Breast epithelium (tissue), 4 donors: ENCODE measurements at places on chromosomes 4 and X.

- DNase-seq, result no peak
Measured at GRCh38 chr4:38979511-38980230, 52.5 kb downstream of the TMEM156 start.

DNA sequence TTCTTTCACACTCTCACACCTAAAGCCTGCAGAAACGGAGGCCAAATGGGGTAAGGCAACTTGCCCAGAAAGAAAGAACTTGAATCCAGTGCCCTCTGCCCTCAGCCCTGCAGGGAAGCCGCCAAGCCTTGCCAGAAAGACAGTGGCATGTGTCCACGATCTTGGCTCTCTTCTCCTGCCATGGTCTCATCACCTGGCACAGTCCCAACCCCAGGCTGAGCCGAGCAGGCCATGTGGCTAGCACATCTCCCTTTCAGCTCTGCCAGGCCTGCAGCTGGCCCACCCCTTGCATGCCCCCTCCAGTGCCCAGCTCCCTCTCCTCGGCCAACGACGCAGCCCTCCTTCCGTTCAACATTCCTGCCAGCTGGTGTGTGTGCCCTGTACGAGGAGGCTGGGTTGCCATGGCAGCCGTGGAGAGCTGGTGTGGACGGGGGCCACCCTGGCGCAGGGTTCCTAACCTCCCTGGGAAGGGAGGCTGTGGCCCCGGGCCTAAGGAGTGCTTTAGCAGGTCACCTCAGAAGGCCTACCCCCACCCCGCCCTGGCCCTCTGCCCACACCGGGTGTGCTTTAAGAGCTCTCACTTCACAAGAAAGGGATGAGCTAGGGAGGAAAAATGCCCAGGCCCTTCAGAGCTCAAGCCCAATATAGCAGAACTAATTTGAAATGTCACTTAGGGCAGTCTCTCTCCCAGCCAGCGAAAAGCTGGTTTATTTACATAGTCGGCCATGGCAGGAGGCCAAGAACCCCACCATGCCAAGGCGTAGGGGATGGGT is 73.0 kb upstream of the PJA1 start:
- no peak for DNase-seq

- DNase-seq, result no peak
Measured at GRCh38 chr4:146211440-146211839, 2.9 kb upstream of the REELD1 start.

DNA sequence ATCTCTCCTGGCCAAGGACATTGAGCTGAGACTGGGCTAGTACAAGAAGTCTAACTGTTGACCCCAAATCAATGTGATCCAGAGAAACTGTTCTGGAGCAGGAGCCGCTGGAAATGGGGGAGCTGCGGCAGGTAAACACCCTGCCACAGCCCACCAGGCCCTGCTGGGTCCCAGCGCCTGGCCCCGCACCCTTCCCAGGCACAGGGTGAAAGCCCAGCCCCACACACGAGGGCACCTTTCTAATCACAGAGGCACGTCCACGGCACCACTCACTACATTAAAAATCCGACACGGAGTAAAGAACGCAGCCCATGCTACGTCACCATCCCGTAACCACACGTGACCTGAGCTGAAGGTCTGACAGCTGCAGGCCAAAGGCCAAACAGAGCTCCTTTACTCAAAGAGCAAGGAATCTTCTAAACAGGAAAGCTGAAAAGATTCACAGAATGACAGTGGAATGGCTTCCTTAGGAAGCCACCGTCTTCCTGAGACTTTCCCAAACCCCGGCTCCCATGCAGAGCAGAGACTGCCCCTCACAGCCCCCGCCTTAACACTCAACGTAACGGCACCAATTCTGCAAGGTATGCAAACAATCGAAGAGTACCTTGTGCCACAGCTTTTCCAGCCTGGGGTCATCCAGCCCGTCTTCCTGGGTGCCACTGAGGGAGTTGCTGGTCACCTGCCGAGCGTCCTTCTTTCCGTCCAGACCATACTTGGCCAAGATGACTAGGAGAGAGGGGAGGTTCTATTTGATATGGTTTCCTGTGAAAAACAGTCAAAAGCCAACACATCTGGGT is 12.6 kb downstream of the LRPAP1 start:
- no peak for DNase-seq

DNA sequence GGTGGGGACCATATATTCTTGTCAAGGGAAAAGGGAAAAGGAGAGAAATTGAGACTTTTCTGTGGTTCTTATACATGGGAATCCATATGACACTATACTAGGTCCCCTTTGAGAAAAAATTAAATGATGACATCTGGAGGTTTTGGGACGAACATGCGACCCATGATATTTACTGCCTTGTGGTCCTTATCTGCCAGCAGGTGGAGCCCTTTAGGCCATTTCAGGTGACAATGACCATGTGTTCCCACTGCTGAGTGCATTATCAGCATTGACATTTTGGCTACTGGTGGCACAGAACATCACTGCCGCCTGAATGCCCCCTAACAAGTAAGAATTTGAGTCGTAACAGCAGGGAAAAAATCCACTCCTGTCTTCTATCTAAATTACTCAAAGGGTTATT is 843.4 kb downstream of the FSTL5 start:
- DNase-seq, result no peak

DNA sequence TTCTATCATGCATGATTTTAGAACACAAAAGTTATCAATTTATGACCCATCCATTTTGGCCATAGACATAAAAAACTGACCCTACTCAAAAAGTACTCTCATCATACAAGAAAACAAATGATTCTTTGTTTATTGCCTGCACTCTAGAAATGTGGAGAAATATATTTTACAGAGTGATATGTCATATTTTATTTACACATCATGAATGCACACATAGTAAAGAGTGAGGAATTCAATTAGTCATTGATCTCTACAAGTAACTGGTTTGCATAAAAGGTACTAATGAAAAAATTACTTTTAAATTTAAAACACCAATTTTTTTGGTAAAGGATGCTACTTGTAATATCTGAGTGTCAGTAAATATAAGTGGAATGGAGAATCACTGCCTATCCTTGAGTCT is 242.5 kb upstream of the FAT4 start:
- no peak for DNase-seq

- no peak for DNase-seq
Measured at GRCh38 chr4:91127192-91127591, 1000.0 kb downstream of the CCSER1 start.

- DNase-seq, result no peak
Measured at GRCh38 chrX:129663171-129663570, 8.4 kb upstream of the APLN start.

DNA sequence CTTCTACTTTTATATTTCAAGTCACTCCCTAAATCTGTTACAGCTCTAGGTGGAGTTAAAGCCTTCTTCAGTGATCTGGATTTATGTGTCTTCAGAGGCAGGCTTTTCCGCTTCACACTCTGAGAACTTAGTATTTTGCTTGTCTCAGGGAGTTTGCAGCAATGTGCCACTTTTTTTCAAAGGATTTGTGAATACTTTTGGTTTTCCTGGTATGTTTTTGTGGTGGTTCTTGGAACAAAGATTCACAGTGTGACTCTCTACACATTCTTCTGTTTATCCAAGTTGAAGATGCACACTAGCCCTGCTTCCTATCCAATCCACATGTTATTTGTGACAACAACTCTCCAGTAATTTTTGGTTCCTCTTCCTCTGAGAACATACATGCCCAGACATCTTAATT is 1253.7 kb downstream of the TECRL start:
- DNase-seq, result no peak

DNA sequence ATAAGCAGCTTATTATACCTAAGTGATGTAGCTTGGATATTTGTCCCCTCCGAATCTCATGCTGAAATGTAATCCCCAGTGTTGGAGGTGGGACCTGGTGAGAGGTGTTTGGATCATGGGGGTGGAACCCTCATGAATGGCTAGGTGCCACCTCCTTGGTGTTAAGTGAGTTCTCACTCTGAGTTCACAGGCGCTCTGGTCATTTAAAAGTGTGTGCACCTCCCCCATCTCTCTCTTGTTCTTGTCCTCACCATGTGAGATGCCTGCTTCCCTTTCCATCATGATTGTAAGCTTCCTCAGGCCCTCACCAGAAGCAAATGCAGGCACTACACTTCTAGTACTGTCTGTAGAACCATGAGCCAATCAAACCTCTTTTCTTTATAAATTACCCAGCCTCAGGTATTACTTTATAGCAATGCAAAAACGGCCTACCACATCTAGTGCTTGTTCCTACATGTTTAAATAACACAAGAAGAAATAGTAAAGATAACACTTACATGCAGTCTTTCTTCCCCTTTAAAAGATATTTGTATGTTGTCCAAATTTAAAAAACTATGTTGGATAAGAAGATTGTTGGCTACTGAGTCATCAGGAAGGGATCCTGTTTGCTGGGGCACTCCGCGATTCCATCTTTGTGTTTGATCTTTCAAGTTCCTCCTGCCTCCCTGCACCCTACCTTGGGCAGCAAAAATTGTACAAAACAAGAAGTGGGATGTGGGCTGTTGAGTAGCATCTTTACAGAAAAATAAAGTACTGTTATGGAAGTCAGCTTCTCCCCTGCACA is 29.7 kb downstream of the PPP1R2C start:
- DNase-seq, result no peak

DNA sequence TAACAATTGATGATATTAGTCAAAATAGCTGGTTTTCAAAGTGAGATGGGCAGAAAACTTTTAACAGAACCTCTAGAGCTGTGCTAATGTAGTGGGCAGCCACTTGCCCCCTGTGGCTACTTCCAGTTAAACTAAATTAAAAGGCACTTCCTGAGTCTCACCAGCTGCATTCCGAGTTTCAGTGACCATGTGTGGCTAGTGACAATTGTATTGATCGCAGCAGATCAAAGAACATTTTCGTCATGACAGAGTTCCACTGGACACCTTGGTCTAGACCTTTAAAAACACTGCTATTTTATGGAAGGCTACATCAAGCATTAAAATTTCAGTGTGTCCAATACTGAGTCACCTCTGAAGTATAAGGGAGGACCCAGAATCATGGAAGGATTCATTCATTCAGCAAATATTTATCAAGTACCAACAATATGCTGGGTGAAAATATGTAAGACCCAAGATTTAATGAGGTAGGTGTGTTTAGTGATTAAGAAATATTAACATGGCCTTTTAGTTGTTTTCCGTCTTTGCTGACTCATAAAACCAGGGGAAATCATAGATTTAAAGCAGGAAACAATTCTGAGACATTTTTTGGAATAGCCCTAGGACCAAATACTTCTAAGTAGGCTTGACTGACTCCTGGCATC is 5.1 kb upstream of the FAT1 start:
- DNase-seq, result no peak

GRCh38 chrX:135295944-135296305 is 13.4 kb upstream of the ETDC start:
- no peak for DNase-seq

- DNase-seq, result no peak
Measured at GRCh38 chrX:124215786-124216185, 116.7 kb upstream of the TEX13D start.

DNA sequence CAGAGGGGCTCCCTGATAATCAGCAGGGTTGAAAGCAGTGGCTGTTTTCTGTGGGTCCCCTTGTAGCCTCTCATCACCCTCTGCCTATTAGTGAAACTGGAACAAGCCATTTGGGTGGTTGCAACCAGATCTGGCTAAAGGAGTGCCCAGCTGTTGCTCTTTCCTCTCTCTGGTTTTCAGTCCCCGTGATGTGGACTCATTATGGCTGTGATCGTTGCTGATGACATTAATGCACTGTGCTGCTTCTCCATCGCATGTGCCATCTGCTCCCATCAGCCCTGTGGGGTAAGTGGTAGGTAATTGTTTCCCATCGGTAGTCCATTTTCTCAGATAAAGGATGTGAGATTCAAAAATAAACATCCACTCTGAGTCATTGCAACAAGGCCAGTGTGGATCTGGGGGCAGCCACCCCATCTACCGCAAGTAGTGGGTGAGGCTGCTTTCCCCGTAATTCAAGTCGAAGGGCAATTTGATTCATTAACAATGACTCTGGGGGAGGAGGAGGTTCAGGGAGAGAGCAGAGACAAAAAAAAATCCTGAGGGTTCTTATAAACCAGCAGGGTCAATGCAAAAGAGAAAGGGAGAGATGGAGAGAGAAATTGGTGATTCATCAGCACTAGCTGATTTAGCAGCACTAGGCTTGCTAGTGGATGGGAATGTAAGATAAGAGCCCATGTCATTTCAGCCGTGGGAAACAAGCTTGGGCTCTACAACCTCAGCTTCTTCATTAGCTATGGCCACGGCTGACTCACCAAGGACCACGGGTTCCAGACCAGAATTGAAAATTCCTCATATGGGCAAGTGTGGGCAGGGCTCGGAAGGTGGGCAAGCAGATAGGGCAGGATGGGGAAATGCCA is 357.8 kb downstream of the MID1IP1 start:
- DNase-seq, result no peak

GRCh38 chr4:37802068-37802666 is 24.3 kb upstream of the PGM2 start:
- DNase-seq, result peak; percentile 55

DNA sequence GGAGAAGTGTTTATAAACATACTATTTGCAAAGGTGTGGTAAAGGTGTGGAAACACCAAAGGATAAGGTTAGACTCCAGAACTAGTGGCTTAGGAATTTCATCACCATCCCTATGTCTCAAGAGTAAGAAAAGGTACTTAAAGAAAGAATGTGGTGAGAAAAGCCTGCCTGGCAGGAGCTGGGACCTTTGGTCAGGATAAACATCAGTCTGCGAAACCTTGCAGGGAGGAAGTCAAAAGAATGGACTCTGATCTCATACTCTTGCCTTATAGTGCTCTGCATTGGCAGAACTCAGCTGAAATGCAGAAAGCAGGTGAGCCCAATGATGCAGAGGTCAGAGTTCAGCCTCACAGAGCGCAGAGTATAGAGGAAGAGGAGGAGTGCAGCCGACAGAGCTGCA is 97.2 kb upstream of the NR3C2 start:
- no peak for DNase-seq

DNA sequence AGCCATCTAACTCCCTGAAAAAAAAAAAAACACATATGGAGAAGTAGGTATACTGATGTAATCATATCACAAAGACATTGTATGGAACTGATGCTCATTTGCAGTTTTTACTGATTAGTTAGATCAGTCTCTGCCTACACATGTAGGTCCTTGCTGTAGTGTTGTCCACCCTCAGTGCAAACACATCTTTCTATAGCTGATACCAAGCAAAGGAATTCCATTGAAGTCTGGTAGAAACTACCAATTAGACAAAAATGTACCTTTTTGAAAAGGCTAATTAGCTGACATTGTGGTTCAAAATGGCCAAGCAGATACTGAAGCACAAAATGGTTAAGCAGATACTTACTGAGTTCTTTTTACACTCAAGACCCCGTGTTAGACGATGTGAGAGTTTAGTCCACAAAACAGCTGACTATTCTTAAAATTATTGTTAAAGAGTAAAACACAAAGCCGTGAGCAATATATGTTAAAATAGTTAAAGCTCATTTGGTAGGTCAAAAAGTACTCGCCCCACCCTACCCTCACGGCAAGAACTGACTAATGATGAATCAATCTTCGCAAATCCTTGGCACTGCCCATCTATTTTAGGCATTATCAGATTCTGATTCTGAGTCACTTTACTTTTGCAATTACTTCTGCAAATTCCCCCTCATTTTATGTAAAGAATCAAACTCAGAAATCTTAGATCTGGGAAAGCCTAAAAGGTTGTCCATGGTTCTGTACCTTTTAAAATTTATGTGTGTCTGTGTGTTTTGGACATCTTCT is 40.4 kb downstream of the COL4A6 start:
- DNase-seq, result no peak

- no peak for DNase-seq
Measured at GRCh38 chr4:77078401-77078800, 2.6 kb upstream of the CCNI start.

GRCh38 chr4:38860788-38861424 is 4.3 kb upstream of the TLR6 start:
- no peak for DNase-seq
